ENCODE measurements at places on chromosomes 3 and 15.

- no peak for DNase-seq
Observed at GRCh38 chr3:30288830-30289229, 317.6 kb upstream of the TGFBR2 start.

DNA sequence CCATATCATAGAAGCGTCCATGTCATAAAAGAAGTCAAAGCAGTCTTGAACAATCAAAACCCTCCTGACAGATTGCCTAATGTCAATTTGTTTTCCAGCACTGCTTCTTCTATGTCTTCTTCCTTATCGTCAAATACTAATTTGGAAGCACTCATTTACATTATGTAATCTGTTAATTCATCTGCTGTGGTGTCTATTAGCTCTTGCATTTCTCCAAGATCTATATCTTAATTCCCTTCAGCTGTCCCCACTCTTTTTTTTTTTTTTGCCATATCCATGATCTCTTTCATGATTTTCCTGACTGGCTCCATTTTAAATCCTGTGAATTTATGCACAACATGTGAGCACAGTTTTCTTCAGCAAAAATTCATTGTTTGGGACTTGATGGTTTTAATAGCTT, 560.5 kb upstream of the ARPP21 start:
- DNase-seq, result no peak

DNA sequence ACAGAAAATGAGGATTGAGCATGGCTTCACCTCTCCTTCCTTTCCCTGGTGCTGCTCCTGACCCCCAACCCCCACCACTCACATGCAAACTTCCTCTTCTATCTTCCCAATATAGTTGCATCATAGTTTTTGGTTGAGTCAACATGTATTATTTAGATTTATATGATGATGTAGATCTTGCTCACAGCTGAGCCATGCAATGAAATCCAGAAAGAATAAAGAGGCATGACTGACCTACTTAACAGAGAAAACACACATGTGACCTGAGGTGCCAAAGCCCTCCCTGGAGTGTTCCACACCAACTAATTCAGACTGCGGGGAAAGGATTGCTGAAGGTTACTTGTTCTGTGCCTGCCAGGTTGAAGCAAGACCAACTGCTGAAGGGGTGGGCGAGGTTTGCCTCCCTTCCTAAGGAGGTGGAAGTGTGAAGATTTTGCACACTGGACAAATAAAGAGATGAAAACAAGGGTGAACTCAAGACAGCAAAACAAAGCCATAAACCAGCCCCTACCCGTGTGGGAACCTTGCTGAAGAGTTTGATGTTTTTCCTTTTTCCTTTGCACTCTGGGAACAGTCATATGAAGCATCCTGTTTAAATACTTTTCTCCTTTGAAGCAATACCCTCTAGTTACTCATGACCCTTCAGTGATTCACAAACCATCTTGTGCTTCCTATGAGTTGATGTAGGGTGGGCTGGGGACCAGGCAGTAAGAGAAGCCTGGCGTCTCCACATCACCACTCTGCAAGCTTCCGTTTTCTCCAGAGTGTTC, 155.2 kb upstream of the UBE2E1 start:
- no peak for DNase-seq

DNA sequence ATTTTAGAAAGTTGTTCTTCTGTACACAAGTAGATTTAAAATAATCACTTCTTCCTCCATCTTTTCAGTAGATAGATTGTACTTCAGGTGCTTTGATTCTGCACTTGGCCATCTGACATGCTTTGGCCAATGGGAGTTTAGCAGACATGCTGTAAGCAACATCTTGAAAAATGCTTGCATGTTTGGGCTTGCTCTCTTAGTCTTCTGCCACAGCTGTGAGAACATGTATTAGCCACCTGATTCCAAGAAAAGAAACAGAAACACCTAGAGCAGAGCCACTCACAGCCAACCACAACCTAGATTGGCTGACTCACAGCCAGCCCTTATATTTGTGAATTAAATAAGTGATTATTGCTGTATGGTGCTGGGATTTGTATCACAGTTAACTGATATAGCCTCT, 70.2 kb upstream of the GADL1 start:
- DNase-seq, result no peak

DNA sequence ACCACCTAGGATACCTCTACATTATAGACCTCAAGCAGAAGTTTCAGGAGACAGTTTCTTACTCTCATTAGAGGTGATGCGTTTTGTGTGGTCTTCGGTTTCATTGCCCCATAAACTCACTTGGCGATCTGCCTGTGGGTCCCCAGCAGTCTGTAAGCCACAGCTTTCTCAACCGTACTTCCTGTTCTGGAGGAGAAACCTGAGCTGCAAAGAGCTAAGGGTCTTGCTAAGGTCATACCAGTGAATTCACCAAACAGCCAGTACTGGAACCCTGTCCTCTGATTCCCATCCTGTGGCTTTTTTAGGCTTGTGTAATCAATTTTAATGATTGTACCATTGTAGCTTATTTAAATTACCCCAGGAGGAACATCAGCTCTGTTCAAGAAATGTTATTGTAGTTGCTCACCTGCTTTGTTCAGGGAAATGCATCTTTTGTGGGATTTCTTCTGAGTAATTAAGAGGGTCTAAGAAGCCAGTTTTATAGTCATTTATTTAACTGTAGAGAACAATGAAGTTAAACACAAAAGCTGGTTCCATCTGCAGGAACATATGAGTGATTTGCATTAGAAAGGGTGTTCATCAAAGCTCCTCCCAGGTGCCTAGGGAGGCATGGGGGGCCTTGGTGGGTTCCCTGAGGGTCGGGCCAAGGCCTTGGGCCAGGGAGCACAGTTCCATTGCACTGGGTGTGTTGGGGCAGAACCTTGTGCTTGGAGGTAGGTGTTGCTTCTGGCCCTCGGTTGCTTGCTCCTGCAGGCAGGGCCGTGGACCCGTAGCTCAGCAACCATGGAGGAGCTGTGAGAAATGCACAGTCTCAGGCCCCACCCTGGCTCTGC, 69.6 kb downstream of the APBA2 start:
- DNase-seq, result no peak

DNA sequence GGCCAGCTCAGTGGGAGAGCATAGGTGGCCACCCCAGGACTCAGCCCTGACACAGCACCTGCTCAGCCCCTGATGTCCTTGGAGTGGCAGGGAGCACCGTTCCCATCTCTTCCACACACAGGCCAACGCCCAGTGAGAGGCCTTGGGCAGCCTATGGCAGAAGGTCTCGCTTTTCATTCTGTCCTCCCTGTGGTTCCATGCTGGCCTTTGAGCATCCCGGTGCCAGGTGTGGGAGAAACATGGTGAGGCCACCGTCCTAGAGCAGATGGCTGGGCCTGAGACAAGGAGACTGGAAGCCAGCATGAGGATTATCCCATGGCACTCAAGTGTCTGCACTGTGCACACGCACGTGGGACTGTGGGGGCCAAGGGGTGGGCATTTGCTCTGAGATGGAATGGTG, 25.1 kb downstream of the ADCY5 start:
- DNase-seq, result no peak

GRCh38 chr3:81549831-81550230, 211.6 kb downstream of the GBE1 start:
- DNase-seq, result no peak

GRCh38 chr3:194736277-194736895, 50.7 kb downstream of the FAM43A start:
- DNase-seq, result no peak

DNA sequence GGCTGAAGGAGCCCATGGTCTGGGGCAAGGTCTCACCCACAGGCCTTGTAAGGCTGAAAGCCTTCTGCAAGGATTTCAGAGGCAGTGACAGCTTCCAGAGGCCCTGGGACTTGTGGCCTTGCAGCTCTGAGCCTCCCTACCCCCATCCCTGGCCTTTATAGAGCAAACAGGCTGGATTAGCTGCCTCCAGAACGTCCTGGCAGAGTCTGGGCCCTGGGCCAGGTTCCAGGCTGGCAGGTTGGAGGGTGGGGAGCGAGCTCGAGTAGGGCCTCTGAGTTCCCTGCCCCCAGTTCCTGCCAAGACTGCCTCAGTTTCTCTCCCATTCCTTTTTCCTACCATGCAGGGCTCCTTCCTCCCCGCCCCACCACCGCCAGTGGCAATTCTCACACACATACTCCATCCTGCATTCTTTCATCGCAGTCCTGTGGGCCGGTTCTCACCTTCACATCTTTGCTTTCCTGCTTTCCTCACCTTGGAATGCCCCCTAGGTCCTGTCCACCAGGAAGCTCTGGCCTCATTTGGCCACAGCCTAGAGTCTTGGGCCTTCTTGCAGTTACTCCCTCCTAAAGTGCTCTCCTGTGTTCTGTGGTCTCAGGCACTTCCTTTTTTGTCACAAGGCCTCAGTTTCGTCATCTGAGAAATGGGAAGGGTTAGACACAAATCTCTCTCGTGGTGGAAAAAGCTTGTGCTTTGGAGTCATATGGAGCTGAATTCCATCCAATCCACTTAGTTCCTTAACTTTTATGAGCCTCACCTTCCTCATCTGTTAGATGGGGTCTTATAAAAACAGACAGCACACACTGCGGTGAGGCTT, 2.7 kb downstream of the LMAN1L start:
- DNase-seq, result no peak

GRCh38 chr3:56144805-56145204, 323.5 kb downstream of the ERC2 start:
- no peak for DNase-seq

DNA sequence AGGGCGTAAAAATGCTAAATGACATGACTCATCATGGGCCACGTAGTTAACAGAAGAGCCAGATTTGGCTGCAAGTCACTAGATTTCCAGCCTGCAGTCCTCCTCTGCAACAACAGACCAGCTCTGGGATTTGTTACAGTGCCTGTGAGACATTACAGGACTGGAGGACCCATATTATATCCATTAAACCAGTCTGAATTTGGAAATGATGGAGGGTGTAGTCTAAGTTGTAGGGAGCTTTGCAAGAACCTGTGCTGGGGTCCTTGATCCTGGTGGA, 10.8 kb downstream of the ZNF774 start:
- DNase-seq, result no peak

GRCh38 chr3:98322101-98322500, 31.6 kb upstream of the OR5K4 start:
- DNase-seq, result no peak

- DNase-seq, result no peak
Observed at GRCh38 chr3:60743631-60744164, 507.6 kb downstream of the FHIT start.

- no peak for DNase-seq
Observed at GRCh38 chr3:106176734-106177133, 307.9 kb upstream of the CBLB start.

DNA sequence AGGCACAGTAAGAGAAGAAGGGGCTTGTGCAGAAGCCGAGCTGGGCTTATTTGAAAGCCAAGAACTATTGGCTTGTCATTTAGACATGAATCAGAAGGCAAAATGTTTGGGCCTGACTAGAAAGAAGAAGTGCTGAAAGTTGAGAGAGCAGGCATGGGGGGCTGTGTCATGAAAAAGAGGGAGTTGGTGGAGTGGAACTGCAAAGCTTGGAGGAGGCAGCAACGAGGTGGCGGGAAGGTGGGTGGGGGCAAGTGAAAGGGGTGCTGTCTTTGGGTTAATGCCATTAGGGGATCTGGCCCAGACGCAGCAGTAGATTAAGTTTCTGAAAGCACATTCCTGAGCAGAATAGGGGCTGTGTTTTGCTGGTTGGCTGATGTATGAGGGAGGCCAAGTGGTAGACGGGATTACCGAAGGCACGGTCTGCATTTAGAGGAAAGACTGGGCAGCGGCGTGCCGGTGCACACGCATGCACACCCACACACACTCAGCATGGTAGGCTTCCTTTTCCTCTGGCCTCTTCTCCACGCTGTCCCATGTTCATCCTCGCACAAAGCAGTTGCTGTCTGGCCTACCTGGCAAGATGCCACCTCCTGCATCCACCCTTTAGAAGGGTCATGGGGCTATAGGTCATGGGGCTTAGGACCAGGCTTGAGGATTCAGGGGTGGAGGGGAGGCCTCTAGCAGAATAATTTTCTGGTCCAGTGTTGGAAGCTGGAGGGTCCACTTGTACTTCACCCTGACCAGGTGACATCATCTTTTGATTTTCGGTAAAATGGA, 43.0 kb downstream of the BOC start:
- no peak for DNase-seq

DNA sequence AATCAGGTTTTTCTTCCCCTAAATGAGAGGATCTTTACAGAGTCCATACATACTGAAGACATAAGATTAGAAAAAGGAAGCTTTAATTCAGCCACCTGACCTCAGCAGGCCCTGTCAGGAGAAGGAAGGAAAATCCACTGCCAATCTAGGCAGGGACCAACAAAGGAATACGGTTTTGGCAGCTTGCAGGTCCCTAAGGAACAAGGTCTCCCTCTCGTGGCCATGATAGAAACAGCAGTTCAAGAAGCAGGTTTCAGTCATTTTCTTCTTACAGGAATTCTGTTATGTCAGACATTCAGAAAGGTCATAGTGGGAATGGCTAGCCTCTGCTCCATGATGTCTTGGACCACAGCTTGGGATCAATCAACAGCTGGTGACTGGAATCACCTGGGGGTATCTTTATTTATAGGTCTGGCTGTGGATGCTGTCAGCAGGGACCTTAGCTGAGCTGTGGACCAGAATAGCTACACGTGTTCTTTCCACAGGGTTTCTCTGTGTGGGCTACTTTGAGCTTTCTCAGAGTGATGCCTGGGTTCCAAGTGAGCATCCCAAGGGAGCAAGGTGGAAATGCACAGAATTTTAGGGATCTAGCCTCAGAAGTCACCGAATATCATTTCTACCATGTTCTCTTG, 9.4 kb upstream of the CMSS1 start:
- DNase-seq, result peak; percentile 36

GRCh38 chr15:52689562-52689961, 10.4 kb upstream of the ATOSA start:
- DNase-seq, result no peak

DNA sequence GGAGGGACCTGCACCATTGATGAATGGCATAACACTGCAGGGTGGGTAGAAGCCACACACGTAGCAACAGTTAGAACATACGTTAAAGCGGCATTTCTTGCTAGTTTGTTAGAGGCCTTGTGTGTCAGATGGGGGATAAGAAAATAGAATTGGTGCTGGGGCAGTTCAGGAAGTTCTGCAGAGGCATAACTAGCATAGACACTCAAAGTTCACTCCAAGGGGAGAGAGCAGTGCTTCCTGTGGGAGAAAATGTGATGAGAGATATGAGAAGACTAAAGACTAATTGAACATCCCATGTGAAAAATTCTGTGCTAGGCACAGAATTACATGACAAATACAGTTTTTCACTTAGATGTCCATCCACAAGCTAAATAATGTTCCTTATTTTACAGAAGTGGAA, 327.1 kb downstream of the ZNF621 start:
- no peak for DNase-seq

DNA sequence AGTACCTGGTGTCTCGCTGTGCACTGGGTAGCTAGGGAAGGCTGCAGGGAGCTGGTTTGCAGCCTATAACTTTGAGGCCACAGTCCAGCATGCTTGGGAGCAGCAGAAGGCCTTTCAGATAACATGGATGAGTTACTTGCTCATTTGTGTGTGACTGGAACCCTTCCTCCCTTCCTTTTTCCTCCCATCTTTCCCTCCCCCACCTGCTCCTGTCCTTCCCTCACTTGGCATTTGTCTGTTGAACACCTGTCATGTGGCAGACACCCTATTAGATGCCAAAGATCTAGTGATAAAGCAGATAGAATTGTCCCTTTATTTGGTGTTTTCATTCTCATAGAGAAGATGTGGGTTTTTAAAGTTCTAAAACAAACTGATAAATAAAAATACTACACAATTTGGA, 71.6 kb downstream of the LRTM1 start:
- no peak for DNase-seq

- DNase-seq, result no peak
Observed at GRCh38 chr3:45597171-45597570, 2.6 kb downstream of the LIMD1 start.

GRCh38 chr3:142209655-142210054, 15.7 kb downstream of the GK5 start:
- no peak for DNase-seq

GRCh38 chr3:56125358-56126005, 342.8 kb downstream of the ERC2 start:
- peak; percentile 21 for DNase-seq

Data from T1000 (cell line).